Esophagus muscularis mucosa (tissue), 4 donors: ENCODE measurements at places on chromosomes 11 and 22. TPM values are rescaled to one million over a fixed set of nuclear protein-coding genes. Genes with fewer than 3 reads are reported as not detected.

The KCNJ5 gene
- total RNA-seq = 3.8 TPM

The EIF3D gene
- total RNA-seq = 282 TPM

The BATF2 gene
- total RNA-seq = 5.1 TPM

The RAG1 gene
- 0.80 TPM for total RNA-seq

The GSTT2 gene
- total RNA-seq = 1.5 TPM

The CRYBB3 gene
- total RNA-seq = not detected

The MAFF gene
- total RNA-seq = 26.2 TPM

The BRSK2 gene
- total RNA-seq = 2.7 TPM

The C11orf87 gene
- total RNA-seq = not detected

The IFTAP gene
- total RNA-seq = 46.5 TPM

The THAP7 gene
- total RNA-seq = 33.2 TPM

The PDE3B gene
- 23.3 TPM for total RNA-seq

The INTS4 gene
- 14.7 TPM for total RNA-seq

The APBB1 gene
- total RNA-seq = 136 TPM

The MICAL2 gene
- 499 TPM for total RNA-seq

The SORL1 gene
- 3.0 TPM for total RNA-seq

The GTPBP1 gene
- total RNA-seq = 39.3 TPM

The ROM1 gene
- total RNA-seq = 3.7 TPM

The NRXN2 gene
- 2.1 TPM for total RNA-seq

The NKAPD1 gene
- 15.9 TPM for total RNA-seq

The RFPL3 gene
- total RNA-seq = not detected

The CD3D gene
- total RNA-seq = not detected

The ANGPTL5 gene
- total RNA-seq = 0.83 TPM

The C22orf42 gene
- 0.26 TPM for total RNA-seq

The CARD18 gene
- not detected for total RNA-seq

The GGTLC3 gene
- total RNA-seq = not detected

The MAJIN gene
- not detected for total RNA-seq

The KCNK4 gene
- total RNA-seq = not detected

The HIC2 gene
- total RNA-seq = 4.0 TPM

The MMP12 gene
- total RNA-seq = not detected

The CDC42BPG gene
- not detected for total RNA-seq

The CRYBB2 gene
- not detected for total RNA-seq

The NXPE2 gene
- 0.40 TPM for total RNA-seq

The RRAS2 gene
- total RNA-seq = 60.1 TPM

The KCNJ11 gene
- 0.66 TPM for total RNA-seq

The KDM4D gene
- 0.46 TPM for total RNA-seq

The MTCH2 gene
- 35.7 TPM for total RNA-seq

The OR2AT4 gene
- total RNA-seq = not detected

The SAA2 gene
- total RNA-seq = 0.34 TPM

The CATSPER1 gene
- 0.52 TPM for total RNA-seq

The CTTN gene
- total RNA-seq = 159 TPM

The CCDC15 gene
- total RNA-seq = 0.42 TPM

The P2RY6 gene
- 2.3 TPM for total RNA-seq

The IL18BP gene
- 5.6 TPM for total RNA-seq

The BARX2 gene
- total RNA-seq = not detected

The THAP12 gene
- total RNA-seq = 20.7 TPM

The USH1C gene
- not detected for total RNA-seq

The CLDN5 gene
- total RNA-seq = 190 TPM

The SULT4A1 gene
- total RNA-seq = 1.2 TPM

The SYT7 gene
- 1.3 TPM for total RNA-seq

The MYRF gene
- total RNA-seq = 0.71 TPM

The SNX32 gene
- 0.78 TPM for total RNA-seq
